Ovary (tissue), 10 donors: ENCODE measurements at places on chromosomes 11 and 22. TPM values are rescaled to one million over a fixed set of nuclear protein-coding genes. Genes with fewer than 3 reads are reported as not detected.

TRIM29 gene
- total RNA-seq: 1.8 TPM

OR52I2 gene
- not detected for total RNA-seq

APOL3 gene
- 23.0 TPM for total RNA-seq

NAALAD2 gene
- total RNA-seq: 5.3 TPM

DUSP8 gene
- 0.38 TPM for total RNA-seq

SLC5A4 gene
- total RNA-seq: not detected

CASP1 gene
- total RNA-seq: 17.2 TPM
